ENCODE measurements at places on chromosomes 12 and 14. TPM values are rescaled to one million over a fixed set of nuclear protein-coding genes. Genes with fewer than 3 reads are reported as not detected.

GYS2 gene
- not detected for total RNA-seq

KCNH3 gene
- not detected for total RNA-seq

NOS1 gene
- total RNA-seq = 0.05 TPM

PTHLH gene
- total RNA-seq = 5.0 TPM

GPR132 gene
- 0.82 TPM for total RNA-seq

DNA sequence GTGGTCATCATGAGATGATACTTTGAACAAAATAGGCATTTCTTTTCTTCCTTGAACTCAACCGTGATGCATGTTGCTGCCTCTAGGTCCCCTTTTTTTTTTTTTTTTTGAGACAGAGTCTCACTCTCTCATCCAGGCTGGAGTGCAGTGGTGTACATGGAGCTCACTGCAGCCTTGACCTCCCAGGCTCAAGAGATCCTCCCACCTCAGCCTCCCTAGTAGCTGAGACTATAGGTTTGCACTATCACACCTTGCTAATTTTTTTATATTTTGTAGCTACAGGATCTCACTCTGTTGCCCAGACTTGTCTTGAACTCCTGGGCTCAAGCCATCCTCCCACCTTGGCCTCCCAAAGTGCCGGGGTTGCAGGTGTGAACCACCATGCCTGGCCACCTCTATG lies 20.6 kb downstream of the DIP2B start:
- DNase-seq = no peak
